ENCODE measurements at places on chromosomes 11 and 22.

DNA sequence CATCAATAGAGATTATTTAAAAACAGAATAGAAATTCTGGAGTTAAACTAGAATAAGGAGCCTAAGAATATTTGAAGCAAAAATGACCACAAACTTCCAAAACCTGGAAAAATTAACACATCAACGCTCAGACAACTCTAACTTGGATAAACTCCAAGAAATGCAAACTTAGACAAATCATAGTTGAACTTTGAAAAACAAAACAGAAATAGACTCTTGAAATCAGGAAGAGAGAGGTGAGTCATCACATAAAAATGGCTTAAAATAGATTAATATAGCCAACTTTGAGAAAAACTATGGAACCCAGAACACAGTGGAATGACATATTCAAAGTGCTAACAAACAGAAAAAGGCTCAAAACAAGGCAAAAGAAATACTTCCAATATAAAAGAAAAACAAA is 974.2 kb downstream of the JRKL start:
- no peak for DNase-seq

DNA sequence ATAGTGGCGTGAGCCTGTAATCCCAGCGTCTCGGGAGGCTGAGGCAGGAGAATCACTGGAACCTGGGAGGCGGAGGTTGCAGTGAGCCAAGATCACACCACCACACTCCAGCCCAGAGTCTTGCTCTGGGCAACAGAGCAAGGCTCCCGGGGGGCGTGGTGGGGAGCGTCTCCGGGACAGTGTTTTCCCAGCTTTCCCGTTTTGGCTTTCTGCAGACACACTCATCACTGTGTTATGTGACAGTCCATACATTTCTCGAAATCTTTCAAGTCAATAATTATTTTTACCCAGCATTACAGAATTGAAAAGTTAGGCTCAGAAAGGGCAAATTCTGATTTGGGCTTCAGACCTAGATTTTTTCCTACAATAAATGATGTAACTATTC is 31.7 kb downstream of the NEAT1 start:
- DNase-seq = no peak

DNA sequence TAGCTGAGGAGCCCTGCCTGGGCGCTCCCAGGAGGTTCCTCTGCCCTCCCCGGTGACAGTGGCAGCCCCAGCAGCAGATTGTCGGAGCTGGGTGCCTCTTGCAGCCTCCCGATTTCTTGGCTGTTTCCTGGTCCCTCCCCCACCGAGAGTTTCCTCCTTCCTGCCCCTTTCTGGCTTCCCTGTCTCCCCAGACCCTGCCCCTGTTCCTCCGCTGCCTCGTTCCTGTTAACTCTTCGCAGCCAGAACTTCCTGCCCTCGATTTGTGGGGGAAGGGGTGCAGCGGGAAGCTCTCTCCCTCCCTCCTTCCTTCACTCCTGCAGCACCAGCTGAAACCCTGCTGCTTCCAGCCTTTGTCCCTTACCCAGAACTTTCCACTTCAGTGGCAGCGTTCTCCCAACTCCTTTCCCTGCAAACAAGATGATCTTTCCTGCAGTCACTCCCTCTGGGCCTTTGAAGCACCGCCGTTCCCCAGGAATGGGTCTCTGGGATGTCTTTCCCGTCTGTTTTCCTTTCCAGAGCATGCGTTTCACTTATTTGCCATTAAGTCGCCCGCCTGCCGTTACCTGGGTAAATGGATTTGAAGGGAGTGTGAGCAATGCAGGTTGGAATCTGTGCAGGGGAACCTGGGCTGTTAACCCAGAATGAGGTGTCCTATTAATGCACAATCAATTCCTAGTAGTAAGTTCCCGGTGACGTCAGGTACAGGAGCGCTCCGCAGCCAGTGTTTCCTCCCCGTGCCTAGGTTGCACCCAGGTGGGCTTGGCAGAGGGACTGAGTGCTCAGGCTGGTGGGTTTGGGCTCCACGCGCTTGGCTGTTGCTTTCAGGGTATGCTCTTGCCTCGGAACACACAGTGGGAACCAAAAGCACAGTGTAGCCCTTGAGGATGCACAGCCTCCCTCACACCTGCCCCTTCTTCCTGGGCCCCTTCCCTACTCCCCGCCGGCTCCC is 4.3 kb downstream of the GRK2 start:
- no peak for DNase-seq

- no peak for DNase-seq
Observed at GRCh38 chr11:30447058-30447640, 124.2 kb downstream of the ARL14EP start.

DNA sequence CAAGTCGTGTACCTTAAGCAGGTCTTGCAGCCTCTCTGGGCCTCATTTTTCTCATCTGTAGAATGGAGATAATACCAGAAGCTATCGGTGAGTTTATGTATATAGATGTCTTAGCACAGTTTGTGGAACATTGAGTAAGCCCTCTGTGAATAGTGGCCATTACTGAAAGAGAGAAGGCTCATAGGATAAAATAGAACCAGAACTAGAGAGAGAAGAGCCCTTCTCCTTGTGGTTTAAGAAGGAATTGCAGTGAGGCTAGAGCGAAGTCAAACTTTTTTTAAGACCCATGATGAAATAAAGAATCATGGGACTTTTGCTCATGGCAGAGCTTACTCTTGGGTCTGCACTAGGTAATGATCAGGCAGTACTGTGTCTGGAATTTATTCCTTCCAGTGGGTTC is 137.1 kb downstream of the TRIM44 start:
- DNase-seq = no peak

DNA sequence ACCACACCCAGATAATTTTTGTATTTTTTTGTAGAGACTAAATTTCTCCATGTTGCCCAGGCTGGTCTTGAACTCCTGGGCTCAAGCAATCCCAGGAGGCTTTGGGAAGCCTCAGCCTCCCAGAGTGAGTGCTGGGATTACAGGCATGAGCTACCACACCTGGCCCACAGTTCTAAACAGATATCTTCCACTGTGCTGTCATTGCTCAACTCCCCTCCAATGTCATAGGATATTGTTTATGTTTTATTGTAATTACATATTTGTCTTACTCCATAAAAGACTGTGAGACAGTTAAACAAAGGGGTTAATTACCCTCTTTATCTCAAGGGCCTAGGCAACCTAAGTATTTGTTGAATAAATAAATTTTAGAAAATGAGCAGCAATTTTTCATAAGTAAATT is 204.2 kb downstream of the GRM5 start:
- no peak for DNase-seq

GRCh38 chr11:128472128-128473089 is 114.9 kb downstream of the ETS1 start:
- DNase-seq = no peak

All from stimulated activated CD4-positive, alpha-beta T cell treated with anti-CD3 and anti-CD28 coated beads, Interleukin-1b, Interleukin-23, amount 100 ng/mL, for 1 hour (primary cell).